MG63 (cell line): ENCODE measurements at places on chromosomes 7 and 10.

GRCh38 chr7:129730159-129730558, 118.6 kb downstream of the NRF1 start:
- DNase-seq: no peak

- DNase-seq: no peak
Measured at GRCh38 chr10:15043674-15044073, at the start of gene OLAH. OLAH (plus strand) TSS chr10:15043943; CDS start chr10:15047289, 3,346 bp downstream.

- no peak for DNase-seq
Measured at GRCh38 chr10:120217736-120218135, 239.3 kb upstream of the PLPP4 start.

GRCh38 chr7:150382844-150383225, 3.7 kb downstream of the ZNF775 start:
- DNase-seq: no peak

DNA sequence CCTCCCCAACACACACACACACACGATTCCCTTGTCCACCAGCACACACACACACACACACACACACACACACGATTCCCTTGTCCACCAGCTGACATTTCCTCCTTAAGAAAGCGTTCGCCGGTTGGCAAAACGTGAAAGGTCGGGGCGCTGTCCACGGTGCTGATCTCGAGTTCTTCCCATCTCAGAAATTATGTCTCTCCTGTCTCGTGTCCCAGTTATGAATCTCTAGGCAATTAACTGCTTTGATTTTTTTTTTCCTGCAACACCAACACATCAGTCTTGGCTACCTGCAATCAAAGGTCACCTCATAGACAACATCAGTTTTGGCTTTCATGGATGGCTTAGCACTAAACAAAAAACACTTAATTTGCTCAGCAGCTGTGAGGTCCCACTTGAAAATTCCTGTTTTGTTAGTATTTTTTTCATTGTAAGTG, 1.9 kb downstream of the INA start:
- peak; percentile 30 for DNase-seq

- DNase-seq: no peak
Measured at GRCh38 chr10:53619671-53620070, 847.1 kb upstream of the MBL2 start.

GRCh38 chr7:115910541-115911164, 119.9 kb downstream of the TFEC start:
- DNase-seq: no peak

DNA sequence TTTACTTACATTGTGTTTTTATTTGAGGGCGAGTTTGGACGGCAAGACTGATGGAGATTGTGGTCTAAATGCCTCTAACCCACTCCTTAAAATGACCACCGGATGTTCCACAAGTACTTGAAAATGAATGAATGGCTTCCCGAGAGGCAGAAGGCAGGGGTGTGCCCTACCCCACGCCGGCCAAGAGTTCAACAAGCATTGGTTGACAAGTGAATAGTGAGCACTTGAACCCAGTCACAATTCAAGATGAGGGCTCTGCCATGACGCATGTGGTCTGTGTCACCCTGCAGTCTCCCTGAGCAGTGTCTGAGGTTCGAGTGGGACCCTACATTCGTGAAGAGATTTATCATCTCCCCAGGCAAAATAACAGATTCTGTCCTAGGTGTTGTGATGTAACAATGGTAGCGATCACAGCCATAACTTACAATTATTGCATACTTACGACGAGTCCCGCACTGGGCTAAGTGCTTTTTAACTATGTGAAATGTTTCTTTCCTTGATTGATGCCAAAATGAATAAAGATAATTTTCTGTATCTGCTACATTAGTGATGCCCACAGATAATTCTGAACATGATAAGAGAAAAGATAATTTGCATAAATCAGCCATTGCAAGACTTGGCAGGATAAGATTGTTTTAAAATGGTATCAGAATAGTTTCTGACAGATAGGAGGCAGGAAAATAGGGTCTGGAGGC, 305.4 kb downstream of the WDR37 start:
- no peak for DNase-seq
